ENCODE measurements at places on chromosomes 11 and 22.

- no peak for DNase-seq
Observed at GRCh38 chr11:128658502-128658901, 35.4 kb upstream of the FLI1 start.

GRCh38 chr22:39396797-39397195 is 2.8 kb upstream of the TAB1 start:
- DNase-seq, result peak; percentile 94

GRCh38 chr11:102900346-102900745 is 25.6 kb upstream of the MMP12 start:
- no peak for DNase-seq

DNA sequence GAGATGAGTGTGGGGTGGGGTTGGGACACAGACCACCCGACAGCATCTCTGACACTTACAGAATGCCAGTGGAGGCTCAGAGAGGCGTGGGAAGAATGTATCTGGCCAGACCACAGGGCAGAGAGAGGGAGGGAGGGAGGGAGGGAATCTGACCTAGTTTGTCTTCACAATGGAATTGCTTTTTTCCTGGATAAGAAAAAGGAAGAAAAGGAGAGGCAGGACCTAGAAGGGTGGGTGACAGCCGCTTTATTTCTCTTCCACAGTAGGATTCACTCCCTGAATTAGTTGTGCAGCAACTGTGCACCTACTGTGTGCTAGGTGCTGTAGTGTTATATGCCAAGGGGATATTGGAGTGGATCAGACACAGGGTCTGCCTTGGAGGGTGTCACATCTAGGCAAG is 3.7 kb downstream of the KCNK4 start:
- DNase-seq, result no peak

- DNase-seq, result no peak
Observed at GRCh38 chr22:17896586-17896985, 122.3 kb upstream of the BID start.

- no peak for DNase-seq
Observed at GRCh38 chr11:73139476-73140198, 2.5 kb downstream of the FCHSD2 start.

GRCh38 chr11:2612884-2613571 is 86.8 kb downstream of the KCNQ1OT1 start:
- no peak for DNase-seq

GRCh38 chr11:96664110-96664509 is 274.3 kb downstream of the JRKL start:
- peak; percentile 74 for DNase-seq

- no peak for DNase-seq
Observed at GRCh38 chr11:130070846-130071200, 1.1 kb downstream of the APLP2 start.

DNA sequence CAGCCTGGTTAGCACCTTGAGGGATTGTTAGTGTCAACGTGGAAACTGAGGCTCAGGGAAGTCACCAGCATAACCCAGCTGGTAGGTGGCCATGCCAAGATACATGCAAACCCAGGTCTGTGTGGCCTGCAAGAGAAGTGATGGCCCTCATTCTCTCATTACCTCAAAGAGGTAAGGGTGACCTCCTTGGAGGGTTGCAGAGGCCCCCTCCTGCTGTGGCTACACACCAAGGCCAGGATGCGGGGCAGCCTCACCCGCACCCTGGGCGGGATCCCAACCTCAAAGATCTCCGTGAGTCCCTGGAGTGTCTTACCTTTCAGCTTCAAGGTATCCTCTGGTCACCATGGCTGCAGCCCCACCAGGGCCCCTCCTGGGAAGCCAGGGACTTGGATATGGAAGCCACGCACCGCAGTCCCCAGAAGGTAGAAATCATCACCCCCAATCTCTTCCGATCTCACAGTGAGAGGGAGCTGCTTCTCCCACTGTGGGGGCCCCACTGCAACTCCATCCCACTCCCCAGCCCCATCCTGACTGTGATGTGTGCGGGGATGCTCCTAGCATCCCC is 95.4 kb downstream of the MORC2 start:
- DNase-seq, result no peak

DNA sequence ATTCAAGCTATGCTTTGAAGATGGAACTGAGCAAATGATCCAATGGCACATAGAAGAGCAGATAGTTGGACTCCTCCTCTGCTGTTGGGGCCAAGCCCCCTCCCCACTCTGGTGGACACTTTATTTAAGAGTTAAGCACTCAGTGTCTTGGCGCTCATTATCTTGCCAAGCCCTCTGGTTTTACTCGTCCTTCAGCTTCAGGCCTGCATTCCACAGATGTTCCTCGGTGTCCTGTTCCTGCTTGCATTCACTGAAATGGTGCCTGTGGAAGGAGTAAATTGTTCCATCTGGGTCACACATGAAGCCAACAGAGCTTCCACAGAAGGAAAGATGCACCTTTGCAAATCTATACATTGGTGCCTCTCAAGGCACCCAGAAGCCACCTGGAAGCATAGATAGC is 26.1 kb downstream of the MAML2 start:
- DNase-seq, result no peak

DNA sequence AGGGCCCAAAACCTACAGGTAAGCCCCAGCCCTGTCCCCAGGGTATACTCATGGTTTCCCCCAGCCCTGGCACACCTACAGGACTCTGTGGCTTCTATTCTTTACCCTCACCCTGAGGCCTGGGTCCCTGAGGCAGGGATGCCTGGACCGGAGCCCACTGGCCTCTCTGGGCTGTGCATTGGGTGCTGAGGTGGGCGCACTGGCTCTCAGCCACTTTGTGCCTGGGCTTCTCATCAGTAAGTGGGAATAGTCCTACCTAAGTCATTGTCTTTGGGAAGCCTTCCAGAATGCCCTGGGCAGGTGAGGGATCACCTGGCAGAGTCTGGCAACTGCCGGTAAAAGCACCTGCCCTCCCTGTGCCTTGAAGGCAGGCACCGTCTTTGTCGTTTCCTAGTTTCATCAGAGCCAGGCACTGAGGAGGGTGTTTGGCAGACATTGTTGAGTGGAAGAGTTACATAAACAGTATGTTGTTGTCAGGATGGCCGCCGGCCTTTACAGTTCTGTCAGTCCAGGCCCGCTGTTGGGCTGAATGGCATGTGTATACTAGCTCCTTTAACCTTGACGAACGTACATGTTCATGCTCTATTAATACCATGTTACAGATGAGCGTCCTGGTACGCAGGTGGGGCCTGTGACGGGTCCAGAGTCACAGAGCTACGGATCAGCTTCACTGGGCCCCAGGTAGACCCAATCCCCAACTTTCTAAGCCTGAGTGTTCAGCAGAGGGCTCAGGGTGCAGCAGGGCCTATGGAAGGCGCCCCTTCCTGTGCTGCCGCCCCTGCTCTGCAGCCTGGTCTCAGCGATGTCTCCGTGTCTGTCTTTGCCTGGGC is 23.0 kb downstream of the SHANK3 start:
- DNase-seq, result no peak

- no peak for DNase-seq
Observed at GRCh38 chr22:19842393-19843106, 12.1 kb downstream of the GNB1L start.

DNA sequence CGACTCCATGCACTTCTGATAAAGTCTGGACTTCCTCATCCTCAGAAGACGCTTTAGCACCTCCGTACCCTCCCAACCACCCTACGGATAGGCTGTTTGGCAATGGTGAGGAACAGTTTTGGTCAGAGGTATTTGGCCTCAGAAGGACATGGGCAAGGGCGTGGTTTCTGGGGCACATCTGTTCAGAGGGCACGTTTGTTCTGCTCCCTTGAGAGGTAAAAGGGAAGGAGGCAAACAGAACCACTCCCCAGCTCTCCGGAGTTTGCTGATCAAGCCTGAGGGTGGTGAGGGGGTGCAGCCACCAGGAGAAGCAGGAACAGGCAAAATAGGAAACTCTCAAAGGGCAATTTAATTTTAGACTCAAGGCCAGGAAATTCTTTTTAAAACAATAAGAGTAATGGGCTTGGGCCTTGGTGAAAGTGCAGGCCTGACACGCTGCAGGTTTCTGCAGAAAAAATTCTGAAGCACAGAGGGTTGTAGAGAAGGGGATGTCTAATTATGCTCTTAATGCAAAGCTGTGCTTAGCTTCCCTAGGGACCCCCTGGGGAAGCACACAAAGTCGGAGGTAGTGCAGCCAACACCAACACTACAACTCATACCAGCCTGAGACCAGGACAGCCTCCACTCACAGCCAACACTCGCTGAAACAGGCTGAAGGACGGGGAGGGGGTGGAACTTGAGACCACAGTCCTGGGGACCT is 23.3 kb downstream of the ETS1 start:
- DNase-seq, result no peak

- DNase-seq, result no peak
Observed at GRCh38 chr11:1784761-1785650, 21.3 kb upstream of the CTSD start.

GRCh38 chr11:2235588-2236326 is 34.6 kb downstream of the ASCL2 start:
- no peak for DNase-seq

DNA sequence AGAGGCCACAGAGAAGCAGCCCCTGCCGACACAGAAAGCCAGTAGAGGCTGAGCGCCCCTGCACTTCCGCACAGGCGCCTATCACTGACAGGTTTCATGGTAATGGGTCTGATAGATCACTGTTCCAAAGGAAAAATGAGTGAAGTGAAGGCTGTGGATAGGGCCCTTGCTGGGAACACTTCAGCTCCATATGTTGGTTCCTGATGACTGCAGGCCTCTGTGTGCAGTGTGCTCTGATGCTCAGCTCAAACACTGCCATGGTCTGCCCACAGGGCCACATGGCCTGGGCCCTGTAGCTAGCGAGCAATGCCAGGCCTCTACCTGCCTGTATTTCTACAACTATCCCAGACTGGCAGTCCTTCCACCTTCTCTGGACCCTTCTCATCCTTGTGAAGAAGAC is 62.7 kb upstream of the CLTCL1 start:
- no peak for DNase-seq

GRCh38 chr11:57213342-57214097 is 23.5 kb downstream of the APLNR start:
- DNase-seq, result no peak

- DNase-seq, result peak; percentile 0
Observed at GRCh38 chr11:81658722-81659121, 1074.9 kb downstream of the FAM181B start.

DNA sequence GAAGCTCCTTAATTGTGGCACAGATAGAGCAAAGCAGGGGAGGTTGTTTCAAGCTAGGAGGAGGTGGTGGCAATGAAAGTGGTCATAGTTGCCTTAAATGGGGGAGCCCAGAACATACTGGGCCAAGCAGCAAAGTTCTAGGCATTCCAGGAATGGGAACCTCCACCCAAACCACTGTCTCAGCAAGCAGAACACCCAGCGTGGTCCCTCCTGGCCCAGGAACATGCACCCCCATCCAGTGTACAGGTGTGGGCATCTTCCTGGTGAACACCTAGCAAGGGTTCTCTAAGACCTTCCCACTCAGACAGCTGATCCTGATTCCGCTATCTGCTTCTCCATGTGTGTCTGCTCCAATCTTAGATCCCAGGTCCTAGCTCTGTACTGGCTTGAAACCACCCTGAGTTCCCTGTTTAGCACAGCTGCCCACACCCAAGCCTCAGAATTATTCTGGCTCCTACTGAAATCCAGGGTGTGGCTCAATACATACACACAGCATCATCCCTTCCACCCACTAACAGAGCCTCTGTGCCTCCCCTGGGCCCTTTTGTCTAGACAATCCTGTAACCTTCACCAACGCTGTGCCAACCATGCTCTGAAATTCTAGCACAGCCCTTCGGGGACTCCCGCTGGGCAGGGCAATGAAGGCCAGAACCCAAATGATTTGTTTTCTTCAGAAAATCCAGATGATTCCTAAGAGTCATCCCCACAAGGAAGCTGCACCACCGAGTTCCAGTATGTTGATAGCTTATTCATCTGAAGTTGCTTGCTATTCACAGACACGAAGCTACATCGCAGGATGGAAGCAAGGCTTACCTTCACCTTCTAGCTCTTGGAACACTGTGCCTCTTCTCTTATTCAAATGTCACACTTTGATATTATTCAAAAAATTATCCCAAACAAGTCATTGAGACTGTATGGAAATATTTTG is 76.6 kb downstream of the ABTB2 start:
- DNase-seq, result no peak

DNA sequence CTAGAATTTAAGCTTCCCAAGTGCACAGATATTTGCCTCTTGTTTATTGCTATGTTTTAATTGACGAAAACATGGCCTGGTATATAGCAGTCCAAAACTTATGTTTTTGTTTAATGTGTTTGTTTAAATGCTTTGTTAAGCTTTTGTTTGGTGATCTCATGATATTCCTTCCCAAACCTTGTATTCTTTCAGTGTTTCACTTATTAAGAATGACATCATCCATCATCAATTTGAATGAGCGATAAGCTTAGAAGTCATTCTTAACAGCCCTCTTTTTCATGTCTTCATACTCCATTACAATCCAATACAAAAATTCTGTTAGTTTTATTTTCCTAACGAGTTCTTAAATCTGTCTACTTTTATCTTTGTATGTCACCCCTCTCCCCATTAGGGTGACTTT is 206.0 kb downstream of the DYNC2H1 start:
- no peak for DNase-seq

- no peak for DNase-seq
Observed at GRCh38 chr11:34147581-34147980, 42.2 kb downstream of the NAT10 start.

- no peak for DNase-seq
Observed at GRCh38 chr22:45912910-45913309, 64.1 kb downstream of the WNT7B start.

- DNase-seq, result no peak
Observed at GRCh38 chr22:44298406-44299091, 14.2 kb downstream of the SHISAL1 start.

- peak; percentile 20 for DNase-seq
Observed at GRCh38 chr11:114061048-114061680, 1.7 kb downstream of the ZBTB16 start.

DNA sequence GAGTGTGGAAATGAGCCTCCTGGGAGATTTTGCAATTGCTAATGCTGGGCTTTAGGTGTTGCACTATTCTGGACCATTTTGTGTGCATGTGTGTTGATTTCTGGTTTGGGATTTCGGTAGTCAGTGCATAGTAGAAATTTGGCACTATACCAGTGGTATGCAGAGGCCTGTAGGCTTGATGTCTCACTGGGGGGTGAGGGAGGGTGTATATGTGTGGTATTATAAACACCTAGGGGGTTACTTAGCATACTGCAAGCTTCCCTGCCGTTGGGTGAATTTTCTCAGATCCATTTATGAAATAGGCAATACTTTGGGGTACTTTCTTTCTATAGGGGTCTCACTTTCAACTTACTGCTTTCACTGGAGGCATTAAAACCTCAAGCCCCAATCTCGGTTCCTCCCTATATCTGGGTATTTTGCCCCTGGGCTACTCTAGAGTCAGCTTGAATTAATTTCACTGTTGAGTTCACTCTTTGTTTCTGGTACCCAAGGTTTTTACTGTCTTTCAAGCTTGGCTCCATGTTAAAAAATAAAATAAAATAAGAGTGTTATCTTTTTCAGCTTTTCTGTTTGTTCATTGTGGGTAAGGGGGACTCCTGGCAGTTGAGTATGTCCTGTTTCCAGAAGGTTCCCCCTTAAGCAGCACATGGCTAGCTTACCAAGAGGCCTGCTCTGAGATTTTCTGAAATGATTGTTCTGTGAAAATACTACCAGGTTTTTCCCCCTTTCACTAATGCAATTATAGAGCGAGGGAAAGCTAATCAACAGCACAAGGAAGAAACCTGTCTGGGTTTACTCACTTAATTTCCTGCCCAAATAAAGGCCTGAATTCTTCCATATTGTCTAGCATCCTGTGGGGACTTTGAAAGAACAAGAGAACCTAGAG is 45.8 kb downstream of the PPFIBP2 start:
- DNase-seq, result no peak

All from NCI-H2171 treated with DMSO at 0.1 percent for 48 hours (cell line).